ENCODE measurements at places on chromosomes 5 and 9.
A peak's percentile ranks its signal among the peaks of the same experiment; 100 is the strongest.

- DNase-seq: no peak
Measured at GRCh38 chr9:112184946-112185345, 9.8 kb upstream of the SUSD1 start.

GRCh38 chr5:117205894-117206293 is 631.3 kb upstream of the SEMA6A start:
- DNase-seq: no peak

DNA sequence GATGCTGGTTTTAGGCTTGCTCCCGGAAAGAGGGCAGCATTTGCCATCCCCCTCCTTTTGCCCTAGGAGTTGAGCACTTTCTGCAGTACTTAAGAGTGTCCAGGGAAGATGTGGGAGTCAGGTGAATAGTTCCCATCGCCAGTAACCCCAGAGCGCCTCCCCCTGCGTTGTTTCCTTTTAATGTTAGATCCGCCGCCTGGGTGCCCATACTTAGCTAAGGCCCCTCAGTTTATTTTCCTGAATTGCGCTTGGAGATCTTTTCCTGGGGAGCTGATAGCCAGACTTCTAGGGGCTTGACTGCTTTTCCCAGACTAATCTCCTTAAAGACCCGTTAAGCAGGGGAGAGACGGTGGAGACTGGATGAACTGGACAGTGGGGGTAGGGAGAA is 377 bp upstream of the PCDHAC2 start:
- no peak for DNase-seq

- DNase-seq: no peak
Measured at GRCh38 chr9:73104342-73104741, 47.3 kb upstream of the ANXA1 start.

DNA sequence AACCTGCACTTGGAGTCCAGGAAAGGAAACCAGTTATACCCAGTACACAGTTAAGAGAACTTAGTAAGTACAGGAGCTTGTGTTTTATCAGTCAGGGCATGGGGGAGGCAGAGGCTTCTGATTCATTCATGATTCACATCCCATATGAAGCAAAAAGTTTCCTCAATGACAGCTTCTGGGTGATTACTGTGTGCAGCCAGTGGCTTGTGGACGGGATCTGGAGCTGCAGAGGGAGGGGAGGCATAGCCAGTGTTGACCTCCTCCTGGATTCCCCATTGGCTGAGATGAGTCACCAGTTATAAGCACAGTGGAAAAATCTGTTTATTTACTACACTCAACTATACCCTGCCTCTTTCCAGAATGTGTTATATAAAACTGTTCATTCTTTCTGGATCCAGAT is 17.7 kb downstream of the IL31RA start:
- DNase-seq: peak; percentile 60

DNA sequence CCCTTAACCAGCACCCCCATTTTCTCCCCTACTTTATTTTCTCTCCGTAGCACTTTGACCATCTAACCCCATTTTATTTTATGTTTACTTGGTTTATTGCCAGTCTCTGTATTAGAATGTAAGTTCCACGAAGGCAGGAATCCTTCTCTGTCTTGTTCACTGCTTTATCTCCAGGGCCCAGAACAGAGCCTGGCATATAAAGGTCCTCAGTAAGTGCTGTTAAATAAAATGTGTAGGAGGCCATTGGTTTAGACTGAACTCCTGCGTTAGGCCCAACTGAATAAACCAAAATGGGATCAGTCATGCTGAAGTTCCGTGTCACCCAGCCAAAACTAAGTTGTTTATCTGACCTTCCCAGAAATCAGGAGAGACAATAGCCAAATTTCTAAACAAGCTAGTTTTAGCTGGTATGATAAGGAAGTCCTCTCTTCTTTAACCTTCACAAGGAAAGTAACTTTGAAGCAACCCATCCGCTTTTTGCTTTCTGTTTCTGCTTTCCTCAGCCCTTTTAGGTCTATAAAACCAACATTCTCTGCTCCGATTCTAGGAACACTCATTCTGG is 29.0 kb upstream of the CCNJL start:
- DNase-seq: no peak

- no peak for DNase-seq
Measured at GRCh38 chr9:79233542-79233941, 338.2 kb upstream of the TLE4 start.

DNA sequence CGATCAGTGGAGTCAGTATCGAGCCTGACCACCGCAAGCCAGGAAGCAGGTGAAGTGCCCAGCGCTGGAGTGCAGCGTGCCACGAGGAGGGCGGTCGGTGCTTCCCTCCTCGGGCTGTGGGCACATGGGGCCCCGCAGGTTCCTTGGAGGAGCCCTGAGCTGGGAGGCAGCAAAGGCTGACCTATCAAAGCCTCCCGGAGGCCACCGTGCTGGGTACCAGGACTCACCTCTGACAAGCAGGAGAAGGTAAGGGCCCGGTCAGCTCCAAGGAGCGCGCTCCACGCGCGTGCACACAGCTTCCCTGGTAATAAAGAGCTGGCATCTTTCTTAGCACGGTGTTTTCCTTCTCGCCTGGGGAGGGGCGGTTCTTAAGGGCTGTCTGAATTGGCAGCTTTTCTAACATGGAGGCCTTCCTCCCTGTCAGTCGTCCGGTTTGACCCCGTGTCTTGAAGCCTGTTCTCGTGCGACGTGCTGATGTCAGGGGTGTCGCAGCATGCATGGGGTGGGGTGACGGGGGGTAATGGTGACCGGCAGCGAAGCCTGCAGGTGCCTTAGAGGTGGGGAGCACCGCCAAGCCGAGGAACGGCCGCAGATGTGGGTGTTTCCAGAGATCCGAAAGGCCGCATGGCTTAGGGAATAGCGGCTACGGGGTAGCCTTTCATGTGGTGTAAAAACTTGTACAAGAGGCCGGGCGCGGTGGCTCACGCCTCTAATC is 13.1 kb downstream of the PMPCA start:
- DNase-seq: no peak

DNA sequence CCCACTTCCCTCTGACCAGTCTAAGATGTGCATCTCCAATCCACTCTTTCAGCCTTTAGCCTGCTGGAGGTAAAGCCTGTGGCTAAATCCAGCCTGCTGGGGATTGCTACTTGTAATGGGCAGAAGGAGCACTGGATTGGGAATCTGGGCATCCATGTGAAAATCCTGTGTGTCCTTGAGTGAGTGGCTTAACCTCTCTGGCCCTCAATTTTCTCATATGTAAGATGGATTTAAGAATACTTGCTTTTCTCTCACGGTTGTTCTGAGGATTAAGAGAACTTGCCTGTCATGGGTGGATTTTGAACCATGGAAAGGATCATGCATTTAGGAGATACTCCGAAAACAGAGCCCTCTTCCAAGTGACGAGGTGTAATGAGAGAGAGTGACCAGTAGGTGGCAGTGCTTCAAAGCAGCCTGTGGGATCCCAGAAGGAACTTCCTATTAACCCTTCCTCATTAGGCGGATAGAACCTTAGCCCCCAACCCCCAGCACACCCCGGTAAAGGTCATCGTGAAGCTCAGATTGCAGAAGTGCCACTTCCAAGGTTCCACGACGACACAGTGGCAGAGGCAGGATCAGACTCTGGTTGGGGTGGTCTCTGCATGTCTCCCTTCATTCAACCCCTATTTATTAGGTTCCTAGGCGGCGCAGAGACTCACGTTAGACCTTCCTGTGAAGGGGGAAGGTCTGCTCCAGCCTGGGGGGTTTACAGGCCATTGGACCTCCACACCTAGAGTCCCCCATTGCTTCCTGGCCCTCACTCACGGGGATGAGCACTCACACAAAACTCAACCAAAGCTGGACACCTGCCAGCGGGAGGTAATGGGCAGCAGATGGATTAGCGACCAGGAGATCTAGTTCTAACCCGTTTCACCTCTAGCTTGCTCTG is 68.7 kb upstream of the ZNF618 start:
- DNase-seq: peak; percentile 74

DNA sequence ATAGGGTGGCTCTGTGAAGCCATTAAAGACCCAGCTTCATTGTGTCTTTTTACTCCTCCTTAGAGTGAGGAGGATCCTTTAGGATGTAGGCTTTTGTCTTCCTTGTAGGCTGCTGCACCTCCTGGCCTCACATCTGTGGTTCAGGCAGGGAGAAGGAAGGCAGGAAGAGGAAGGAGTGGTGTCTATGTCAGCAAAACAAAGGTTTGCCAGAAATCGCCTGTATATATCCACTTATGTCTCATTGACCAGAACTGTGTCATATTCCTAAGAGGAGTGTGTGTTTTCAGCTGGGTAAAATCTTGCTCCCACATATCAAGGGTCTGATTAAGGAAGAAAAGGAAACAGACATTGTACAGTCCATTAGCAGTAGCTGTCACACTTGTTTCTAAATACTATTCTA is 213.8 kb downstream of the ARHGAP26 start:
- DNase-seq: no peak

DNA sequence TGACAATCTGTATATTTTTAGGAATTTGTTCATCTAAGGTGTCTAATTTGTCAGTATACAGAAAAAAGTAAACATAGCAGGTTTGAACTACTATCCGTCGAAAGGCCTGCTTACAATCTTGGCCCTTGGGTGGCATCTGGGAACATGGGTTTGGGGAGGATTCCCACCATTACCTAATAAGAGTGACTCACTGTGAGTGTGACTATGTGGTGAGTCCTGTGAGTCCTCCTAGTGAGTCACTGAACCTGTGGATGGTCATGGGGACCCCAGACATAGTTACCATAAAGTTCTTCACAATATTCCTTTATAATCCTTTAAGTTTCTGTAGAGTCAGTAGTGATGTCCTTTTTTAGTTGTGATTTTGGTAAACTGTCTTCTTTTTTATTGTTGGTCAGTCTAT is 37.0 kb downstream of the RNF130 start:
- DNase-seq: no peak

DNA sequence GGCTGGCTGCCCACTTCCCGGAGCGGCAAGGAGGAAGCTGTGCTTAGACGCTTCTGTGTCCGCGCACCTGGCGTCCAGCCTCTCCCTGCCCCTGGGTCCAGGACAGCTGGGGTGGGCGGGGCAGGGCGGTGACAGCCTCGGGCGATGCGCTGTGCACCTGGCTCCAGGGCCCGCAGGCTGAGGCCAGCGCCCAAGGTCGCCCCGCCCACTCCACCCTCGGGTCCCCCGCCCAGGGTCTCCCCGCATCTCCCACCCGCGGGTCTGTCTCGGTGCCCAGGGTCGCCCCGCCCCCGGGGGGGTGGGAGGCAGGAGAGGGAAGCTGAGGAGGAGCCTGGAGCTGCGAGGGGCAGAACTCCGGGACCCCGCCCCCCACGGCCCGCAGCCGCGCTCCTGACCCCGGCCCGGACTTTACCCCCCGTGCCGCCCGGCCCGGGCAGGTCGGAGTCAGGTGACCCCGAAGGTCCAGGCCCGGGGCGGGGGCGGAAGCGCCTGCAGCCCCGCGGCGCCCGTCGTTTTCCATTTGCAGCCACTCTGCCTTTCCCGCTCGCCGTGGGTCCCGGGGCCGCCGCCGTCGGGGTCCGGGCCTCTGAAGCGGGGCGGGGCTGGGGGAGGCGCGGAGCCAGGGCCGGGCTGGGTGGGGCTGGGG is at the start of gene ENTPD8:
ENTPD8 (minus strand) TSS at position 69 of the 646 bp plus-strand sequence. CDS start 3,072 bp downstream, outside the sequence.
- DNase-seq: no peak

Measured in adrenal gland (tissue), 19 donors.